Dermis blood vessel endothelial cell (primary cell): ENCODE measurements at places on chromosomes 3 and 15.

DNA sequence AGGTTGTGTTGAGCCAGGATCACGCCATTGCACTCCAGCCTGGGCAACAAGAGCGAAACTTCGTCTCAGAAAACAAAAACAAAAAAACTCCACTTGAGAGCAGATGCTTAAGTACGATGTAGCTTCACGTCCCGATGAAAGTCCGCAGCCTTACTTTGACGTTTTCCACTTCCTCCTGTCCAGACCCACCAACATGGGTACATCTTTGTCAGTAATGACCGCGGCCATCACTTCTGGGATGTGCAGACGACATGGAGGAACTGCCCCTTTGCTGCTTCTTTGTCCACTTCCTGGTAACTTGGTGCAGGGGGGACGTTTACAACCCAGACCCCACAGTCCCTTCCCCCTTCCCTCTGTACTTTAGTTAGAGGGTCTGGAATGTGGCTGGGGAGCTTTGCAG is 48.7 kb downstream of the CRABP1 start:
- no peak for DNase-seq

DNA sequence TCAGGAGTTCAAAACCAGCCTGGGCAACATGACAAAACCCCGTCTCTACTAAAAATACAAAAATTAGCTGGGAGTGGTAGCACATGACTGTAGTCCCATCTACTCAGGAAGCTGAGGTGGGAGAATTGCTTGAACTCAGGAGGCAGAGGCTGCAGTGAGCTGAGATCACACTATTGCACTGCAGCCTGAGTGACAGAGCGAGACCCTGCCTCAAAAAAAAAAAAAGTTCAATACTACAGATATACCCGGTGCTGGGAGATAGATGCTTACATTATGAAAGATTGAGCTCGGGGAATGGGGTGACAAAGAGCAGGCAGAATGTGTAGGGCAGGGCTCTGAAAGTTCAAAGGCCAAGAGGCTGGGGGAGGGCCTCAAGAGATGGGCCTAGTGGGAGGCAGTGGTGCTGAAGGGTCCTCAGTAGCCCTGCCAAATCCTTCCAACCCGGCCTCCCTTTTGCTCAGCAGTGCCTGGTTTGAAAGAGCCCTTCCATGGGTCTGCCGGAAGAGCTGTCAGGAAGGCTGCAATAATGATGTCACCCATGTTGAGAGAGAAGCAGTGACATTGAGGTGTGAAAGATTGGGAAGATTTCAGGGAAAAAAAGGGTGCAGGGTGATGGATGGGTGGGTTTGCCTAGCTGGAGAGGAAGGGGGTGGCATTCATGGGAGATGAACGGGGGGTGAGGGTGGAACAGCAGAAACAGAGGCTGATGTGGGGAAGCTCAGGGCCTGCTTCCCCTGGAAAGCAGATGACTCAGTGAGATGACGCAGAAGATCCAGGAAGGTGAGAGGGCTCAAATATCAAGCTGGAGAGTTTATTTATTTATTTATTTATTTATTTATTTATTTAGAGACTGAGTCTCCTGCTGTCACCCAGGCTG is 20.0 kb upstream of the IREB2 start:
- peak; percentile 31 for DNase-seq

GRCh38 chr15:90402223-90402622 is 14.2 kb downstream of the IQGAP1 start:
- peak; percentile 87 for DNase-seq

DNA sequence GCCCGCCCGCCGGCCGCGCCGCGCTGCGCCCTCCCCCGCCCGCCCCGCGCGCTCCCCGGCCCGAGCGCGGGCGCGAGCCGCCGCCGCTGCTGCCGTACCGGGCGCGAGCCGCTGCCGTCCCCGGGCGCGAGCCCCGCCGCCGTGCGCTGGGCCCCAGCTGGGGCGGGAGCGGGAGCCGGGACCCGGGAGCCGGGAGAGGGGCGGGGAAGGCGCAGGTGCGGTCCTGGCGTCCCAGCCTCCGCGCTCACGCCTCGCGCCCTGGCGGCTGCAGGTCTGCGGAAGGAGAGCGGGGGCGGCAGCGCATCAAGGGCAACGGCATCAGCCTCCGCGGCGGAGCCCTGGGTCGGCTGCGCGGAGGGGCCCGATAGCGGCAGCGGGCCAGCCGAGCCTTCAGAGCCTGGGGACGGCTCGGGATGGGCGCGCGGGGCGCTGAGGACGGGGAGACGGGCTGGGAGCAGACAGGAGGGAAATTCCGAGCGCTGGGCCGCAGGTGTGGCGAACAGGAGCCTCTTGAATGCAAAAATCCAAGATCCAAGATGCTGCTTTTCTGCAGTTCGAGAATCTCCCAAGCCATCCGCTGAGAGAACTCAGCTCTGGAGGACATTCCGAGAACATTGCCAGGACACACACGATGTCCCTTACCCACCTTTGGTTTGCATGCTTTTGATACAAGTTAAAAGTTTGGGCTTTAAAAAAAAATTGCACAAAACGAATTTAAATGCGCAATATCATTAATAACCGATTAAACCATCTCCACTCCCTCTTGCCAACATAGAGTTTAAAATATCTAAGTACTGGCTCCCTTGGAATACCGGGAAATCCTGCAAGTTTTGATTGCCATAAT is 251.1 kb downstream of the TJP1 start:
- peak; percentile 34 for DNase-seq

DNA sequence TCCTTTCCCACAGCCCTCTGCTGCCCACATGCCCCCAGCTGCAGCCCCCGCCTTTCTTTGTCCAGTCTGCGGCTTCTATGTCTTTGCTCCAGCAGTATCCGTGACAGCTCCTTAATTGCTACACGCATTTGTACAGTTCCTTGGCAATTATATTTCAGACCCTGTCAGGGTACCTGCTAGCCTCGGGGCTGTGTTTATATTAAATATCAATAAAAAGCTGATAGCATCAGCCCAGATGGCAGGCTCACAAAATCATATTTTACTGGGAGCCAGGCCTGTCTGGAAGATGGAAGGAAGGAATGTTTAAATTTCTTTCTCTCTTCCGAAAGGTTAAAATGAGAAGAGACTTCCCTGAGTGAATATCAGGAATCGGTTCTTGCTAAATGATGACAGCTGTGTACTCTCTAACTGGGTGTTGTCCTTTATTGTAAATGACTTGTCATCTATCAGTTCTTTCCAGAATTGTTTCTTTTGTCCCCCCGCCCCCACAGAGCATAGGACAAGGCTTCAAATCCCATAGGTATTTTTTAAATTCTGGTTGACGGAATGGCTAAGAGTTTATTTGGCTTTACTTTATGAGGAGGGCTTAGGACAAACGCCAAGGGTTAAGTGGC is 378.1 kb downstream of the LRTM1 start:
- DNase-seq: no peak

GRCh38 chr3:182789371-182789770 is 3.9 kb upstream of the ATP11B start:
- DNase-seq: peak; percentile 49

DNA sequence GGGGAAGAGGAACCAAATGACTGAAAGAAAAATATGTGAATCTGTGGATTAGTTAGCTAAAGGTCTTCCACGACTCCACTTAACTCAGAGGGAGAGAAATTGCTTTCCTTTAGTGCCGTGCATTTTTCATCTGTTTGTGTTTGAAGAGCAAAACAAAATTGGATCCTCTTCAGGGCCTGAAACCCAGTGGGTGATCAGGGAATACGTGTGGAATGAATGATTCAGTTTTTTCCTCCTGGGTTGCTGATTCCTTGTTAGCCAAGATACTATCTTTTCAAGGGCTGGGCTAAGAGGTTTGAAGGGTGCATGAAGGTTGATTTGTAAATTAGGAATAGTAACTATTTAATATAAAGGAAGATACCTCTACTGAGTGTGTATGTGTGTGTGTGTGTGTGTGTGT is 61.0 kb downstream of the TPRG1 start:
- DNase-seq: no peak

- DNase-seq: no peak
These were observed 7.3 kb upstream of the CHCHD6 start for GRCh38 chr3:126696701-126697267.

GRCh38 chr15:75925440-75925839 is 21.8 kb downstream of the FBXO22 start:
- no peak for DNase-seq
